ENCODE measurements at places on chromosomes 5 and 9. TPM values are rescaled to one million over a fixed set of nuclear protein-coding genes. Genes with fewer than 3 reads are reported as not detected.

GRM6 gene
- 38.8 TPM for total RNA-seq

SPEF2 gene
- total RNA-seq, result 31.1 TPM

NUDT12 gene
- total RNA-seq, result 31.4 TPM

PCDHGA7 gene
- 11.2 TPM for total RNA-seq

EMB gene
- total RNA-seq, result 17.9 TPM

HCN1 gene
- total RNA-seq, result 31.2 TPM

IFNA21 gene
- not detected for total RNA-seq

LRRC19 gene
- total RNA-seq, result not detected

SNCB gene
- 10.1 TPM for total RNA-seq

TMEM171 gene
- total RNA-seq, result 1.6 TPM

ARHGEF37 gene
- total RNA-seq, result 19.0 TPM

PDLIM4 gene
- total RNA-seq, result 15.4 TPM

IQGAP2 gene
- 57.8 TPM for total RNA-seq

KCNIP1 gene
- 10.1 TPM for total RNA-seq

TRIM7 gene
- total RNA-seq, result 1.1 TPM

FAM78A gene
- total RNA-seq, result 3.8 TPM

ZNF879 gene
- 20.3 TPM for total RNA-seq

MLANA gene
- total RNA-seq, result 27.2 TPM

ANKRD20A1 gene
- 7.1 TPM for total RNA-seq

GBGT1 gene
- 10.4 TPM for total RNA-seq

FBXL7 gene
- total RNA-seq, result 19.1 TPM

SCAMP1 gene
- total RNA-seq, result 123 TPM

TMC1 gene
- total RNA-seq, result 0.27 TPM

SLC6A18 gene
- not detected for total RNA-seq

RETREG1 gene
- total RNA-seq, result 39.2 TPM

ANKRD18B gene
- total RNA-seq, result 3.3 TPM

FOXD4L3 gene
- not detected for total RNA-seq

CSF2 gene
- not detected for total RNA-seq

INSYN2B gene
- 0.49 TPM for total RNA-seq

PLAC8L1 gene
- total RNA-seq, result not detected

FIBCD1 gene
- total RNA-seq, result 10.2 TPM

IL13 gene
- not detected for total RNA-seq

IL4 gene
- total RNA-seq, result not detected

SLC25A2 gene
- total RNA-seq, result not detected

ADAMTS19 gene
- total RNA-seq, result 36.0 TPM
